ENCODE measurements at places on chromosomes 1 and 21. TPM values are rescaled to one million over a fixed set of nuclear protein-coding genes. Genes with fewer than 3 reads are reported as not detected.

Gene TSSK3
- 0.27 TPM for total RNA-seq

Gene CD58
- 27.1 TPM for total RNA-seq

Gene LEPR
- 12.9 TPM for total RNA-seq

Gene CD1D
- not detected for total RNA-seq

Gene TACSTD2
- total RNA-seq: 0.22 TPM

Gene TMEM82
- total RNA-seq: not detected
